ENCODE measurements at places on chromosomes 11 and 22. TPM values are rescaled to one million over a fixed set of nuclear protein-coding genes. Genes with fewer than 3 reads are reported as not detected.

GRCh38 chr11:100576718-100577021, 110.4 kb upstream of the ARHGAP42 start:
- no peaks in the 10 kb centered on the region for H3K27me3 ChIP-seq
- DNase-seq = no peak
- H3K27ac ChIP-seq = no peak overlapping the region
- peaks cover 9% of the 10 kb centered on the region for H3K4me1 ChIP-seq
- no peaks in the 10 kb centered on the region for H3K36me3 ChIP-seq
- no peak overlapping the region for H3K4me3 ChIP-seq

DNA sequence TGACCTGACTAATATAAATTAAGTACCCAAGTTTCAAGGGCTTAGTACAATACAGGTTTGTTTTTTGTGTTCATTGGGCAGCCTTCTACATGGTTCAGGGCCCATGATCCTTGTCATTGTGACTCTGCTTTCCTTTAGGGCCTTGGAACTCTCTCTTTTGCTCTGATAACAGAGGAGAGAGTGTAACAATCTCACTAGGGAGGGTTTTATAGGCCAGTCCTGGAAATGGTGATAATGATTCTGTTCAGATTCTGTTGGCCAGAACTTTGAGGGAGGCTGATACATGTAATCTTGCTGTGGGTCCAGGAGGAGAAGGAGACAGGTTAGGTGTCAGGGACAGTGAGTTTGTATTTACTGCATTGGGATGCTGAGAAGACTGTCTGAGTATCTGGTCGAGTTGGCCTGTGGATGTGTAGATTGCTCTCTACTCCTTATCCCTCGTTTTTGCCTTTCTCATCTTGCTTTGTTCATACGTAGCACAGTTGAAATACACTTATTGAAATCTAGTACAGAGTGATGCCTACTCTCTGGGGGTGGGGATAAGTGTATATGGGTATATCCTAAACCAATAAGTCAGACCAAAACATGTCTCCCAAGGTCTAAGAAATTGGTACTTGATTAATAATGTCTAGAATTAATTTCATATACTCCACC, 37.5 kb upstream of the HEPHL1 start:
- no peaks in the 10 kb centered on the region for H3K4me1 ChIP-seq
- no peak overlapping the region for H3K27ac ChIP-seq
- H3K4me3 ChIP-seq = no peak overlapping the region
- H3K36me3 ChIP-seq = no peaks in the 10 kb centered on the region
- H3K27me3 ChIP-seq = no peaks in the 10 kb centered on the region
- DNase-seq = no peak

GRCh38 chr11:76788661-76789442, 5.7 kb downstream of the TSKU start:
- H3K27me3 ChIP-seq = no peaks in the 10 kb centered on the region
- peaks cover 11% of the 10 kb centered on the region for H3K4me1 ChIP-seq
- DNase-seq = no peak
- H3K27ac ChIP-seq = no peak overlapping the region

DNA sequence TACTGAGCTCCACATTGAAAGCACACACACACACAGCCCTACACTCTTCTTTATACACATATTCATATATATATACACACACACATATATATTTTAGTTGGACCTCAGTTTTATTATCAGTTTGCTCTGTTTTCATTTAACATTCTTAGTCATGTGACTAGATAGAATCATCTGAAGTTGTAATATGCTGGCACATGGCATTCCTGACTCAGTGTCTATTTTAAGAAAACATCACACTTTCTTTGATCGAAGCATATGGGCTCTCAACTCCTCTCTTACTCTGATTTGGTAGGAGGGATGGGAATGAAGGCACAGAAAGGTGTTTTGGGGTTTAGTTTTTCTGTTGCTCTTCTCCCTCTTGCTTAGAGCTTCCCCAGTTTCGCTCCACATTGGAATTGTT, 24.8 kb downstream of the AMOTL1 start:
- H3K27me3 ChIP-seq = no peaks in the 10 kb centered on the region
- no peaks in the 10 kb centered on the region for H3K36me3 ChIP-seq
- no peak for DNase-seq
- peaks cover 72% of the 10 kb centered on the region for H3K4me1 ChIP-seq
- peak overlapping the region; percentile 80 for H3K27ac ChIP-seq

- no peak for DNase-seq
- H3K4me3 ChIP-seq = no peak overlapping the region
- no peaks in the 10 kb centered on the region for H3K27me3 ChIP-seq
- no peaks in the 10 kb centered on the region for H3K36me3 ChIP-seq
- H3K27ac ChIP-seq = no peak overlapping the region
Observed at GRCh38 chr11:70725278-70725677, 326.9 kb downstream of the CTTN start.

DNA sequence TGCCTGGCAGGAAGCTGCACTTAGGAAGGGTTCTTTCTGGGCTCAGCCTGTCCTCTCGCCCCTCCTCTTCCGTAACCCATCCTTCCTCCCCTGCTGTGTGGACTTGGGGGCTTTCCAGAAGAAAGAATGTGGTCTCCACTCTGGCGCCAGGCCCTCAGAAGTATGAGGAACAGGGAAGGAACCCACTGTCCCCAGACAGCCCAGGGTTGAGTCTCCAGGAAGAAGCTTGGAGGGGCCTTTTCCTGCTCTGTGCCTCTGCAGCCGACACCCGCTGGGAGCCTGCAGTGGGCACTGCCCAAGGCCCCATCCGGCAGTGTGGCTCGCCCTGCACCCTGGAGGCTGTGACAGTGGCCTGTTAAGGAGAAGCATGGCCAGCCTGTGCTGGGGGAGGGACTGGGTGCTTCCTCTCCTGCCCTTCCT, 112.6 kb downstream of the ST3GAL4 start:
- H3K27ac ChIP-seq = no peak overlapping the region
- DNase-seq = no peak
- H3K4me3 ChIP-seq = no peak overlapping the region
- no peaks in the 10 kb centered on the region for H3K4me1 ChIP-seq

- peaks cover 72% of the 10 kb centered on the region for H3K36me3 ChIP-seq
- no peak overlapping the region for H3K4me3 ChIP-seq
- H3K4me1 ChIP-seq = peaks cover 23% of the 10 kb centered on the region
- DNase-seq = no peak
- no peaks in the 10 kb centered on the region for H3K27me3 ChIP-seq
Observed at GRCh38 chr22:37500745-37501609, 14.8 kb upstream of the MFNG start.

DNA sequence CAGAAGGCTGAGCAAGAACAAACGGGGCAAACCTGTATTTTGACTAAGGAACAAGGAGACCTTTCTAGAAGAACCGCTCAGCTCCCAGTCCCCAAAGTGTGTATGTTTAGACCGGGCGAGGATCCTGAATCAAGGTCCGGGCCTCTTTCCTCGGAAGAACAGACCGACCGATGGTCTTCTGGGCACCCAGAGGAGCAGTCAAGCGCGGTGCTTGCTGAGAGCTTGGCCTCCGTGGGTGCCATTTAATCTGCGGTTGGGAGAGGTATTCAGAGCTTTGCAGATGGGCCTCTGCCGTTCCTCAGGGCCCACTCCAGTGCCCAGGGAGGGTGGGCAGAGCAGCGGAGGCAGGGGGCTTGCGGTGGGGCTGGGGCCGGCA, 26.5 kb upstream of the ATXN10 start:
- H3K4me3 ChIP-seq = no peak overlapping the region
- H3K36me3 ChIP-seq = no peaks in the 10 kb centered on the region
- no peaks in the 10 kb centered on the region for H3K27me3 ChIP-seq
- DNase-seq = no peak
- H3K27ac ChIP-seq = no peak overlapping the region

DNA sequence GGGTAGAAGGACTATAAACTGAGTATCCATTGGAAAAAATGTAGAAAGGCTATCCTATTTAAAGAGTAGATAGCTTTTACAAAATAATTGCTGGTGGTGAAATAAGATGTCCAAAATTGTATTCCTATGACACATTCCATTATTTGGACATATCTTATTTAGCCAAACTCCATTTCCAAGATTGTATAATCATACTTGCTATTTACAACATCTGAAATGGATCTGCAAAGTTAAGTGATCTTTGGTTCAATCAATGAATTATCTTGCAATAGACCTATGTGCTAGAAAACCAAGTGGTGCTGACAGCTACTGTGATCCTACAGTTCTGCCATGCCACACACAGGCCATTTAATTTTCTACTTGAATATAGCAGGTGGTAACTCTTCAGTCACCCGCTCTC, 11.0 kb upstream of the BLID start:
- no peaks in the 10 kb centered on the region for H3K27me3 ChIP-seq
- no peak for DNase-seq
- no peak overlapping the region for H3K27ac ChIP-seq
- no peak overlapping the region for H3K4me3 ChIP-seq

DNA sequence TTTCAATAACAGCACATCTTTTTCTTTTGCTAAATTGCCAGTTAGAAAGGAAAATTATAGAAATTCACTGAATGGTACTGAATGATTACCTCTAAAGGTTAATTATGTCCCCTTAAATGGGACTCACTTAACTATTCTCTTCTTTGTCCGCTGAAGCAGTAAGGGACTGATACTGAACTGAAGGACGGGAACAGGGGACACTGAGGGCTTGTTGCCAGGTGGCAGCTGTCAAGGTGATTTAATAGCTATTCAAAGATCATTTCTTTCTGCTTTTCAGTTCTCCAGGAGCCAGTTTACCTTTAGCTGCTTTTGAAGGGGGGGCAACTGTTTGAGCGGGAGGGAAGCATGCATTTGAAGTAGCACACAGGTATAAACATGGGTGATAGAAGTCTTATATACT, 325.4 kb upstream of the CCDC90B start:
- no peak overlapping the region for H3K27ac ChIP-seq
- H3K36me3 ChIP-seq = no peaks in the 10 kb centered on the region
- no peak overlapping the region for H3K4me3 ChIP-seq
- no peak for DNase-seq
- H3K27me3 ChIP-seq = no peaks in the 10 kb centered on the region

- no peak overlapping the region for H3K4me3 ChIP-seq
- no peaks in the 10 kb centered on the region for H3K4me1 ChIP-seq
Observed at GRCh38 chr11:109978895-109979294, 114.3 kb upstream of the ZC3H12C start.

DNA sequence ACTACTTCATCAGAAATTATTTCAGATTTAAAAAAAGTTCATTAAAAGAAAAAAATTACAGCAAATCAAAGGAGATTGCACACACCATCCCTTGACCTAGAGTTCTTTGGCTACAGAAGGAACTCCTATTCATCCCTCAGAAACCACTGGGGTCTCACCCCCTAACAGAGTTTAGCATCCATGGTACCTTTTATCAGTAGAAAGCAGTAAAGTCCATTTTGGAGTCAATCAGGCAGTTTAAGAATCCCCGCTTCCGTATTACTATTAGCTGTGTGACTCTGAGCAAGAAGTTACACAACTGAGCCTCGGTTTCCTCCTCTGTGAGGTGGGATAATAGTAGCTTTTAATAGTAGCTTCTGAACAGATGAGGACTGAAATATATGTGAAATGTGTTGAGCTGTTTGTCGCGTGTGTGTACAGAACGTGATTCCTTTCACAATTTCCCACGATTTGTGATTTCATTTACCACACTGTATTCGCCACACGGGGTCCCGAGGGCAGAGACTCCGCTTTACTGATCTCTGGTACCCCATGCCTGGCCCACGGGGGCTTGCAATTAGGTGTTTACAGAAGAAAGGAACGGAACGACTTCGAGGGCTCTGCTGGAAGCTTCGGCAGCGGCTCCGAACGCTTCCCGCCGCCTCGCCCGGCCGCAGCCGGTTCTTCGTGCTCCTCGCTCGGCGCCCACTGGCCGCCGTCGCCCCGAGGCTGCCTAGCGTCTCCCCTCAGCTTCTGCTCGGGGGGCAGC, 72.5 kb upstream of the ZBED5 start:
- H3K4me3 ChIP-seq = peak overlapping the region; percentile 55
- no peaks in the 10 kb centered on the region for H3K27me3 ChIP-seq
- peaks cover 35% of the 10 kb centered on the region for H3K4me1 ChIP-seq
- peak; percentile 70 for DNase-seq

- H3K36me3 ChIP-seq = no peaks in the 10 kb centered on the region
- H3K4me3 ChIP-seq = no peak overlapping the region
- peak; percentile 48 for DNase-seq
- no peak overlapping the region for H3K27ac ChIP-seq
- no peaks in the 10 kb centered on the region for H3K4me1 ChIP-seq
- H3K27me3 ChIP-seq = peaks cover 39% of the 10 kb centered on the region
Observed at GRCh38 chr11:69876013-69876412, 56.8 kb upstream of the FGF3 start.

GRCh38 chr11:128420265-128420664, 167.1 kb downstream of the ETS1 start:
- no peak overlapping the region for H3K4me3 ChIP-seq
- no peak for DNase-seq
- peaks cover 43% of the 10 kb centered on the region for H3K4me1 ChIP-seq
- H3K27me3 ChIP-seq = no peaks in the 10 kb centered on the region

DNA sequence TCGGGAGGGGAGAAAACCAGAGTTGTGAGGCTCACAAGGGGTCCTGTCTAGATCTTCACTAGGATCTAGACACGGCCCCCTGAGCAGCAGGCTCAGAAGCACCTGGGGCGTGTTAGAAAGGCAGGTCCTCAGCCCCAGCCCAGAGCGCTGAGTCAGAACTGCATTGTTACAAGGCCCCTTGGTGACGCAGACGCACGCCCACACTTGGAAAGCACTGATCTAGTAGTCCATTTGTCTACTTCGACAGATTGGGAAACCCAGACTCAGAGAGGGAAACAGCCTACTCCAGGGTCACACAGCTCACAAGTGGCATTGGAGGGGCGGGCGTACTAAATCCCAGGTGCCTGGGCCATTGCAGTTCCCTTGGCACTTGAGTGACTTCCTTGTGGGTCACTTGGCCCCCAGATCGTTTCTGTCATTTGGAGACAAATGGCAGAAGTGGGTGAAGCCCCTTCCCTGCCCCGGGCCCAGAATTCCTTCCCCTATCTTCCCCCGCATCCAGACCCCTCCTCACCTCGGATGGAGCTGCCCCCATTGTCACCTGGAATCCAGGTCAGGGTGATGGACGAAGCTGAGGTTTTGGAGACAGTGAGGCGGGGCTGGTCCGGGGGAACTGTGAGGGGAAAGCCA, 110.8 kb downstream of the CEP164 start:
- DNase-seq = no peak
- no peak overlapping the region for H3K27ac ChIP-seq

- H3K27me3 ChIP-seq = no peaks in the 10 kb centered on the region
- H3K4me3 ChIP-seq = no peak overlapping the region
- H3K4me1 ChIP-seq = no peaks in the 10 kb centered on the region
- no peak overlapping the region for H3K27ac ChIP-seq
- peak; percentile 47 for DNase-seq
- no peaks in the 10 kb centered on the region for H3K36me3 ChIP-seq
Observed at GRCh38 chr22:28829358-28830181, 29.2 kb upstream of the XBP1 start.

The PIH1D2 gene
- 0.19 TPM for total RNA-seq

The SERHL2 gene
- total RNA-seq = 8.6 TPM

The CRACR2B gene
- not detected for total RNA-seq

The PGA5 gene
- not detected for total RNA-seq

The H19 gene
- not detected for total RNA-seq

The MRPL21 gene
- 139 TPM for total RNA-seq

The ELF5 gene
- total RNA-seq = not detected

The TEAD1 gene
- 123 TPM for total RNA-seq

All from SJSA1 (cell line).